ENCODE measurements at places on chromosomes 12 and 14. TPM values are rescaled to one million over a fixed set of nuclear protein-coding genes. Genes with fewer than 3 reads are reported as not detected.

DNA sequence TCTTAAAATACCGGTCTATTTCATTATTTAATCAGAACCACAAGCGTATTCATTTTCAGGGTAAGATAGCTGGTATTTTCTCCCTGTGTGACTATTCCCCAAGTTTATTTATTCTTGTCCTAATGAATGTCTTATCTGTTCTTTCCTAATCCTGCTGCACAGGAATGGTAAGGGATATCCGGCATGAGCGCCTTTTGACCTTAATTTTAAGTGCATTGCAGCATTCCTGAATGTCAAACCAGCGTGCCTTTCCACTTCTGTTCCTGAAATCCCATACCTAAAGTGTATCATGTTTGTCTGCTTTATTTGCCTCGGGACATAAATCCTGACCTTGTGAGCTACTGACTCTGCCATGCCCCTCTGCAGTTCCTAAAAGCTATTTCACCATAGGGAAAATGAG lies 1713.2 kb upstream of the FLRT2 start:
- no peaks in the 10 kb centered on the region for H3K27me3 ChIP-seq
- no peak overlapping the region for H3K27ac ChIP-seq
- no peaks in the 10 kb centered on the region for H3K36me3 ChIP-seq

DNA sequence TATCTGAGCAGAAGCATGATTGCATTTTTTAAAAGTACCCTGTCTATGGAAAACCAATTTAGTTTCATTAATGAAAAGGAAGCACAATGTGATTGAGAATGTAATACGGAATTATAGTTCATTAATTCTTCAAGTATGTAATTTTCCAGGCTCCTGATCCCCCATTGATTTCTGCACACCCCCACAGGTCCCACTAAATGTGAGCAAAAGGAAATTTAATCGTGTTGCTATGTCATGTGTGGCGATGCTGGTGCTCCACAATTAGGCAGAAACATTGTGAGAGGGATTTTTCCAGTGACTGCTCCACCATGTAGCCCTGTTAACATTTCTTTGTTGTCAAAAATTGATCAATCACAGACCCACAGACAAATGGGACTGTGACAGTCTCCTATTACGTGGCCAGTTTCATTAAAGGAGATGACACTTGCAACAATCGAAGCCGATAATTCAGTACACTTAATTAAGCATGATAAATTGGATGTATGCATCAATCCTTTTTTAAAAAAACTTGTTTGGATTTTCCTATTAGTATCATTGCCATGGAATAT lies 306.0 kb downstream of the NELL2 start:
- peaks cover 9% of the 10 kb centered on the region for H3K4me1 ChIP-seq
- H3K27me3 ChIP-seq: no peaks in the 10 kb centered on the region
- H3K27ac ChIP-seq: no peak overlapping the region
- DNase-seq: no peak
- H3K4me3 ChIP-seq: no peak overlapping the region

- no peak for DNase-seq
- H3K27me3 ChIP-seq: peaks cover 7% of the 10 kb centered on the region
- H3K4me3 ChIP-seq: no peak overlapping the region
Measured at GRCh38 chr12:57735198-57735855, 3.2 kb downstream of the AGAP2 start.

Gene PTPRO
- not detected for total RNA-seq

DNA sequence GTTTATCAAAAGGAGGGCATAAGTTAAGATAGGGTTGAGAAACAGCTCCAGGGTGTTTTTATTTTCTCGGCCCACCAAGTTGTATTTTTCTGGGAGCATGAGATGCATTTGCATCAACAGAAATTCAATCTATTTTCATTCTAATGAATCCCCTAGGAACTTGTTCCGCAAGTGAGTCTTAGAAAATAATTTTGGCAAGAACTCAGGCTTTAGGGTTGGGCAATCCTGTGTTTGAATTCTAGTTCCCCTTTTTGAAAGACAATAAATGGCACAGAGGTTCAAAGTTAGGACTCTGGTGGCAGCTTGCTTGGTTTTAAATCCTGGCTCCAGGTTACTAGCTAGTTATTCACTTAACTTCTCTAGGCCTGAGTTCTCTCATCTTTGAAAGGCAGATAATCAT lies 23.7 kb downstream of the SLC5A8 start:
- H3K4me3 ChIP-seq: no peak overlapping the region
- no peaks in the 10 kb centered on the region for H3K4me1 ChIP-seq
- no peaks in the 10 kb centered on the region for H3K36me3 ChIP-seq

DNA sequence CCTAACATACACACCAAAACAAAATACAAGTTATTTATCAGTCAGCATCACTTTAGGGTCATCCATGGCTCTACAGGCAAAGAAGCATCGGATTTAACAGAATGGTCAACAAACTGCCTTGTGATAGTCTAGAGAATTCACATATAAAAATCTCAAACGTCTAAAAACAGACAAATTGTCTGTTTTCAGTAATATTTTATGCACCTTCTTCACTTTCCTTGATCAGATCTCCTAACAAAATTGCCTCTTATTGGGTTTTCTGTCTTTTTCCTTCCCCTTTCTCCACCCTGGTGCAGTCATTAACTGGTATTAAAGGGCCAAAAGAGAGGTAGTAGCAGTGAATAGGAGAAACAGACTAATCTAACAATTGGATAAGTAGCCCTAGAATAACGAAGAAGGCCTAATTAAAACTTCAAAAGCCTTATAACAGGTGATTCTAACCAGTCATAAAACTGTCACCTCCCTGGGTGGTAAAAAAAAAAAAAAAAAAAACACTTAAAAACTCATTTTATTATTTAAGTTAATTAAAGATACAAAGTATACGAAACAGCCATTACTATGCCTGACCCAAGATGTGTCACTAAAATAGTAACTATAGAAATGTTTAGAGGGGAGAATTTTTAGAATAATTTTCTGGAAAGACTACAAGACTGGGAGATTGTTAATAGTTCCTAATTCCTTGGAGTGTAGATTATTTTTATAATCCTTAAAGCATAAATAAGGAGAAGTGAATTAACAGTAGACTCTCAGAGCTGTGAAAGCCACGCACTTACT lies 1.5 kb downstream of the KIF21A start:
- no peaks in the 10 kb centered on the region for H3K36me3 ChIP-seq
- H3K4me1 ChIP-seq: peaks cover 31% of the 10 kb centered on the region
- peak overlapping the region; percentile 96 for H3K27ac ChIP-seq
- H3K27me3 ChIP-seq: no peaks in the 10 kb centered on the region

Gene FRS2
- total RNA-seq: 86.5 TPM

GRCh38 chr12:115895247-115895646 lies 382.2 kb downstream of the MED13L start:
- DNase-seq: no peak
- no peak overlapping the region for H3K27ac ChIP-seq
- H3K27me3 ChIP-seq: no peaks in the 10 kb centered on the region
- H3K4me3 ChIP-seq: no peak overlapping the region

Gene SLC39A2
- 0.81 TPM for total RNA-seq

Gene HVCN1
- not detected for total RNA-seq

- peak overlapping the region; percentile 47 for H3K27ac ChIP-seq
- H3K27me3 ChIP-seq: no peaks in the 10 kb centered on the region
- peaks cover 11% of the 10 kb centered on the region for H3K4me1 ChIP-seq
- no peak for DNase-seq
- no peaks in the 10 kb centered on the region for H3K36me3 ChIP-seq
Measured at GRCh38 chr14:75979648-75980565, 1.9 kb downstream of the TGFB3 start.

DNA sequence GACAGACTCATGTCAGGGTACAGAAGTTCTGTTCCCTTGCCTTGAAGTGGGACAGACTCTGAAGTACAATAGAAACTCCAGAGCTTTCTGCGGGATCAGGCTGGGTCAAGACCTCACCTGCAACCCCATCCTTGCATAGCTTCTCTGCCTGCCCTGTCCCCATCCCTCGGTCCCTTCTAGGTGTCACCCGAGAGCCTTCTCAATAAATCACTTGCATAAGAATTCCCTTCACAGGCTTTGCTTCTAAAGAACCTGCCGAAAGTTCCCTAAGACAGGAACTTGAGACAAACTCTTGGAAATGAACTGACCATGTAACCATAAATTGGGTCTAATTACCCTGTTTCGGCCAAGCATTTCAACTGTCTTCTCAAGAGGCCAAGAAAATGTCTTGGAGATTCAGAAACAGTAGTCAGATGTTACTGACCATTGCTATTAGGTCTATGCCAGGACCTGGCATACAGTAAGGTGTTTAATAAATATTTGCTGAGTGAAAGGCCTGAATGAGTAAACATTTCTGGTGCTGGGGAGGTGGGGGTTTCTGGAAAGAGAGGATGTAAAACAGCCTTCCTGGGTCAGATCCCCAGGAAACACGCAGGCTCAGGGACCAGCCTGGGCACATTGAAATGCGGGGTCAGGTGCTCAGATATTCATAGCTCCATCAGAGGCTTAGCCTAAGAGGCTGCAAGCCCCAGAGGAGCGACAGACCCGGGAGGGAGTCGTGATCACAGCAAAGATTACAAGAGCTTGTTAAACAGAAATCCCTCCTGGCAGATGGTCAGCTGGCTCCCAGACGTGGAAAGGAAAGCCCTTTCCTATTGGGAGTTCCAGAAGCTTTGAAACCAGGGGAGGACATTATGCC lies 226.2 kb upstream of the LHX5 start:
- no peak overlapping the region for H3K4me3 ChIP-seq
- DNase-seq: no peak
- no peaks in the 10 kb centered on the region for H3K27me3 ChIP-seq
- H3K36me3 ChIP-seq: no peaks in the 10 kb centered on the region
- no peak overlapping the region for H3K27ac ChIP-seq

- peaks cover 40% of the 10 kb centered on the region for H3K4me1 ChIP-seq
- no peak overlapping the region for H3K4me3 ChIP-seq
- DNase-seq: no peak
Measured at GRCh38 chr14:32545095-32545494, 216.0 kb downstream of the AKAP6 start.

GRCh38 chr12:108099073-108099472 lies 30.0 kb upstream of the WSCD2 start:
- no peak overlapping the region for H3K4me3 ChIP-seq
- no peaks in the 10 kb centered on the region for H3K4me1 ChIP-seq
- DNase-seq: no peak
- no peaks in the 10 kb centered on the region for H3K27me3 ChIP-seq
- H3K36me3 ChIP-seq: no peaks in the 10 kb centered on the region

GRCh38 chr12:82959821-82960220 lies 273.1 kb downstream of the TMTC2 start:
- H3K4me1 ChIP-seq: peaks cover 7% of the 10 kb centered on the region
- no peak overlapping the region for H3K4me3 ChIP-seq
- no peaks in the 10 kb centered on the region for H3K27me3 ChIP-seq

Gene CMTM5
- total RNA-seq: not detected

Gene MIP
- not detected for total RNA-seq

DNA sequence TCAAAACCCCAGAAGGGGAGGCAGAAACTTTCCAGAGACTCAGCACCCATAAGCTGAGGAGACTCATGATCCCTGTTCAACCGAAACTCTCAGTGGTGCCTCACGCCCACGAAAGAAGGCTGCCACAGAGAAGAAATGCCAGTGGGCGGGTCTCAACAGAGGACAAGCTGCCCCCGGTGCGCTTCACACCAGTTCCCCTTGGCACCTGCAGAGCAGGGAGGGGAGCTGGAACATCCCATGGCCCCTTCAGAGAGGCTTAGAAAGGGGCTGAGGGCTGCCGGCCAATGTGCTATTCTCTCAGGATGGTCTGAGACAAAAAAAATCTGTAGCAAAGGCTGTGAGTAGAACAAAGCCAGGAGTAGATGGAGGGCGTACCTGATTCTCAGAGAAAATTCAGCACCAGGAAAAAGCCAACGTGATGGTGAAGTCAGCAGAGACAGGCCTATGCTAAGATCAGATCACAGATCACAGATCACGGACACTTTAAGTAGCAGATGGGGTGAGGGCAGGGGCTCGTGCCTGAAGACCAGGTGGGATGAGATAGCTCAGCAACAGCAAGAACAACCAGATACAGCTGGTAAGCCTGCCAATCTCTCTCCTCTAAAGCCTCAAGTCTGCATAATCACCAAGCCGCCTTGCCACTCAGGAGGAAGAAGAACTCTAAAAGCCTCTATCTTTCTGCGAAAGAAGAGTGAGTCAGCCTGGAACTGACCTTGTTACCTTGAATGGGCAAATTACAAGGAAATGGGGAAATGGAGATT lies 206.4 kb upstream of the GRIP1 start:
- no peak for DNase-seq
- H3K4me3 ChIP-seq: no peak overlapping the region
- H3K27me3 ChIP-seq: no peaks in the 10 kb centered on the region
- no peak overlapping the region for H3K27ac ChIP-seq
- H3K36me3 ChIP-seq: no peaks in the 10 kb centered on the region

Gene AICDA
- not detected for total RNA-seq

Gene NEUROD4
- not detected for total RNA-seq

DNA sequence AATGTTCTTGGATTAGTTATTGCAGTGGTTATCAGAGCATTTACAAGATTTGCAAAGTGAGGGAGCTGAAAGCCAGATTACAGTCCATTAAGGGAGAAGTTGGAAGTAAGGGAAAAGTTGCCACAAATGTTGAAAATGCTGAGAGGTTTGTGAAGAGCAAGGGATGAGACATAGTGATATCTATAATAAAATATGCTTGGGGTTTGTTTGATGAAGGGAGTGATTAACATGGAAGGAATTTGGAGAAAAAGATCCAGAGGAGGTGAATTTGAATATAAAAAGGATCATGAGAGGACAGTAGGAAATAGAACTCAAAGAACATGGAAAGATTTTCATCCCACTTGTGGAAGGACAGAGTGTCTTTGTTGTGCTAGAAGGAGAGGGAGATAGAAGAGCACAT lies 19.3 kb upstream of the CCER1 start:
- no peak for DNase-seq
- H3K36me3 ChIP-seq: no peaks in the 10 kb centered on the region
- H3K27ac ChIP-seq: no peak overlapping the region
- H3K27me3 ChIP-seq: no peaks in the 10 kb centered on the region
- no peak overlapping the region for H3K4me3 ChIP-seq

- peaks cover 1% of the 10 kb centered on the region for H3K36me3 ChIP-seq
- no peaks in the 10 kb centered on the region for H3K4me1 ChIP-seq
- DNase-seq: no peak
- H3K27me3 ChIP-seq: no peaks in the 10 kb centered on the region
- H3K4me3 ChIP-seq: no peak overlapping the region
Measured at GRCh38 chr12:132818562-132818961, 10.1 kb downstream of the GOLGA3 start.

Gene RND1
- total RNA-seq: 5.2 TPM

GRCh38 chr12:25775968-25776367 lies 182.5 kb upstream of the RASSF8 start:
- H3K4me1 ChIP-seq: peaks cover 7% of the 10 kb centered on the region
- no peak overlapping the region for H3K27ac ChIP-seq
- no peak overlapping the region for H3K4me3 ChIP-seq

GRCh38 chr12:126936181-126936851 lies 1330.7 kb upstream of the TMEM132C start:
- H3K4me1 ChIP-seq: no peaks in the 10 kb centered on the region
- no peak overlapping the region for H3K4me3 ChIP-seq
- no peak overlapping the region for H3K27ac ChIP-seq
- H3K27me3 ChIP-seq: no peaks in the 10 kb centered on the region
- no peaks in the 10 kb centered on the region for H3K36me3 ChIP-seq
- no peak for DNase-seq

GRCh38 chr12:83827860-83828259 lies 1084.7 kb downstream of the SLC6A15 start:
- H3K4me3 ChIP-seq: no peak overlapping the region
- no peaks in the 10 kb centered on the region for H3K27me3 ChIP-seq
- no peaks in the 10 kb centered on the region for H3K4me1 ChIP-seq
- DNase-seq: no peak
- H3K27ac ChIP-seq: no peak overlapping the region

Gene BATF
- total RNA-seq: 1.5 TPM
